RPMI7951 (cell line): ENCODE measurements at places on chromosomes 1 and 21.

GRCh38 chr1:155993595-155993994 is 15.2 kb upstream of the ARHGEF2 start:
- no peak for DNase-seq

DNA sequence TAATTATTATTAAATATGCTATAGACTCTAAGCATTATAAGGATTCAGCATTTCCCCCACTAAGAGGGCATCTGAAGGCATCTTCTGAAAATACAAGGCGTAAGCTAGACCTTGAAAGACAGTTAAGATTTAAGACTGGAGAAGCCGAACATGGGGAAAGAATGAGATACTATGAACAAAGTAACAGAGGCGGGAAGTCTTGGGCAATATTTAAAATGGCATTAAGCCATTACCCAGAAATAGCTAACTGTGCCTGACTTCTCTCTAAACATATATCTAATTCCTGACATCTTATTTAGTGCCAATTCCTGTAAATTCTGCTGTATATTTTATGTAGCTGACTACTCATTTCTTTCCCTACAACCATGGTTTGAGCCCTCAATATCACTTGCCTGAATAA is 20.9 kb downstream of the DPH5 start:
- no peak for DNase-seq

DNA sequence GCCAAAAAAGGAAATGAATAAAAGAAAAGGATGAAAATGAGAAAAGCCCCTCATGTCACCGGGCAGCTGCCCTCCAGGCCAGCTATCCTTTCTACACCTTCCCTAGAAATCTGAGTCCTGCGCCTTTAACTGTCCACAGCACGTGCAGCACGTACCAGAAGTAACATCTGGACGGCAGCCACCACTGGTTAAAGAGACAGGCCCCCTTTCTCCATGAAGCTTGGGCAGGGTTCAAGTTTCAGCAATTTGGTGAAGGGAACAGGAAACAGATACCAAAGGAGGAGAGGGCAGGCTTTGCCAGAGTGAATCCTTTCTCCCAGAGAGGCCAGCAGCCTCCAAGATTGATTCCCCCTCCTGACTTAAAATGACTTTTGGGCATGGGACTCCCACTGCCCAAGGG is 3.6 kb upstream of the KIAA2013 start:
- peak; percentile 87 for DNase-seq

DNA sequence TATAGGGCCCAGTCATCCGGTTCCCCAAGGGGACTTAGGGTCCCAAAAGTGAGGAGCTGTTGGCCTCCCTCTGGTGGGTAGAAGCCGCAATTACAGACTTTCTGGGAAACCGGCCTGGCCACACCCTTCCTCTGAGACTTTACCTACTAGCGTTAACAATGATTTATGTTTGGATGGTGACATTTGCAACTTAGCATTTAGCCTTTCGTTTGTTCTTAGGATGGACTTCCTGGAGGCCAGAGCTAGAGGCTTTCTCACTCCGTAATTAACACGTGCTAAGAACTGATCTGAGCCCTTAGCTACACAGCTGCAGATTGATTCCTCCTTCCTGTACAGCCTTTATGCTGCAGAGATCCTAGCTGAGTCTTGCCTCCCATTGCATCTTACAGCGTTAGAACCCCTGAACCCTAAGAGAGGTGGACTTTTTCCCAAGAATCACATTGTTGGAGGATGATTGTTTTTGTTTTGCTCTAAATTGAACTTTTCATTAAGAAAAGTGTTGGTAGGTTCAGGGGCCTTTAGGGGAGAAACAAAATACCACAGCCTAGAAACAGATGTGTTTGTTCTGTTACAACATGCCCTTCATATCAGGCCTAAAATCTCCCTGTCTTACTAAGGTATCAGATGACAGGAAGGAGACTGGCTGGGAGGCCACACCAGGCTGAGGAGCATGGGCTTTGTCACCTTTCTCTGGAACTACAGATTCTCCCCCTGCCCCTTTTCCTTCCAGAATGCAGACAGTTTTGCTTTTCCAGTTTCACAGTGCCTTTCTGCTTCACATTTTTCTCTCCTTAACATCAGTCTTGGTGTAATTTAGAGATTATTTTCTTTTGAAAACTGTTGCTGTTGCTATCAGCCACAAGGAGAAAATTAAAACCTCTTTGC is 1.9 kb downstream of the S100A11 start:
- peak; percentile 85 for DNase-seq

GRCh38 chr1:245361065-245361464 is 206.3 kb downstream of the KIF26B start:
- DNase-seq: no peak

- DNase-seq: no peak
These were observed 85.5 kb downstream of the PLPPR5 start for GRCh38 chr1:98919211-98919610.

- no peak for DNase-seq
These were observed 8.3 kb downstream of the CFHR2 start for GRCh38 chr1:196951711-196952394.

DNA sequence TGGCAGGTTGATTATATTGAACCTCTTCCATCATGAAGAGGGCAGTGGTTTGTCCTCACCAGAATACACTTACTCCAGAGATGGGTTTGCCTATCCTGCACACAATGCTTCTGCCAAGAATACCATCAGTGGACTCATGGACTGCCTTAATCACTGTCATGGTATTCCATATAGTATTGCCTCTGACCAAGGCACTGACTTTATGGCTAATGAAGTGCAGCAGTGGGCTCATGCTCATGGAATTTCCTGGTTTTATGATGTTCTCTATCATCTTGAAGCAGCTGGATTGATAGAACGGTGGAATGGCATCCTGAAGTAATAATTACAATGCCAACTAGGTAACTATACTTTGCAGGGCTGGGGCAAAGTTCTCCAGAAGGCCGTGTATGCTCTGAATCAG is 16.6 kb upstream of the GBP6 start:
- no peak for DNase-seq

- no peak for DNase-seq
These were observed 8.8 kb upstream of the BTG2 start for GRCh38 chr1:203296460-203297073.

GRCh38 chr21:38645282-38645681 is 147.0 kb upstream of the ERG start:
- peak; percentile 77 for DNase-seq

DNA sequence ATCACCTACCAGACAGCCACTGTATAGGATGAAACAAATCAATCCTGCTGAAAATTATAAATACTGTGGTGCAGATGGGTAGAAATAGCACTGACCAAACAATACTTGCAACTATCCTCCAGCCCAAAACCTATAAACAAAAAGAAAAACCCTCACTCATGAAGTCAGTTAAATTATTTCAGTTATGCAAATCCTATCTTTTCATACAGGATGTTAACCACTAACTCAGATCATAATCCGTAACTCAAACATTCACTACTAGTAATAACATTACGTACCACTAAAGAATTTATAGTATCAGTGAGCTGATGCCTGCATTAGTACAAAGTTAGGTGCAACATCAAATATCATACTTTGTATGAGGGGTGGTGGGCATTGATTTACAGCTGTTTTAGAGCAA is 2.6 kb downstream of the NDC1 start:
- no peak for DNase-seq

DNA sequence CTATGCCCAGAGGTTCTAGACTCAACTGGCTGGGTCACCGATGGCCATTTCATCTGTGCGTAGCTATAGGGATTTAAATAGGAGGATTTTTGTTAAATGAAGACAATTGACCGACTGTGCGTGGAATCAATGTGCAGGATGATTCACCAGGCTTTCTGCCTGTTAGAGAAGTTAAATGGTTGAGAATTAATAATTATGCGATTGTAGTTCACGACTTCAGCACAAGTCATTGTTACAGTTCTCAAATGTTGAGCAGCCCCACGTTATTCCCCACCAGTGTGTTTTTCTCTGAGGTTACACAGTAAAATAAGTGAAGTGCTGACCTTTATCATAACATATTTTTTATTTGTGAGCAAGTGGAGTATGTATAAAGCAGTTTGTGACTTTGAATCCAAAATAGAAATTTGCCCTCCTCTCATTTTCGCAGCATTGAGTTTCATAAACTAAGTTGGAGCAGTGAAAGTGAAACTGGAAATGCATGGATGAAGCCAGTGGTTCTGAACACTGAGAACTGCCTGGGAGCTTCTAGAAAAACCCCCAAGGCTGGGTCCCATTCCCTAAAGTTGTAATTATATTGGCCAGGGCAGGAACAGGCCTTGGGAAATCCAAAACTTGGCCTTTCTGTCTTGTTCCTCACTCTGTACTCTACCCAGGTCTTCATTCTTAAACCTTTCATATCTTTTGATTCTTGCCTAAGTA is 102.6 kb downstream of the GALNT2 start:
- peak; percentile 50 for DNase-seq

DNA sequence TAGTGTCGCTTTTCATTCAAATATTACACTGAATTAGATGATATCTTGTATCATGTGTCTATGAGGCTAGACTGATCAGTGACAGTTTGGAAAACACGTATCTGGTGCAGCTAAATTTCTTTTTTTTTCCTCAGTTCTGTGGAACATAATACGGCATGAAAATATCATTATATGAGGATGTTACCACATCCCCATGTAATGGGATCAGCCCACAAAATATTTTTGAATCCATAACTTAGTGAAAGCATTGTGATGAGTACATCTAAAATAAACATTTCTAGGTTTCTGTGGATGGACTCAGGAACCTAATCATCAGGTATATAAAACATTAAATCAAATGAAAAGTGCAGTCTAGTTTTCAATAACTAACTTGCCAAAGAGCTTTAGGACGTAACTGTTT is 356.3 kb downstream of the USP25 start:
- no peak for DNase-seq

GRCh38 chr1:179327679-179328078 is 34.1 kb downstream of the SOAT1 start:
- no peak for DNase-seq
